ENCODE measurements at places on chromosomes 1 and 21.

GRCh38 chr1:41711581-41711980 is 207.1 kb downstream of the HIVEP3 start:
- DNase-seq = no peak

DNA sequence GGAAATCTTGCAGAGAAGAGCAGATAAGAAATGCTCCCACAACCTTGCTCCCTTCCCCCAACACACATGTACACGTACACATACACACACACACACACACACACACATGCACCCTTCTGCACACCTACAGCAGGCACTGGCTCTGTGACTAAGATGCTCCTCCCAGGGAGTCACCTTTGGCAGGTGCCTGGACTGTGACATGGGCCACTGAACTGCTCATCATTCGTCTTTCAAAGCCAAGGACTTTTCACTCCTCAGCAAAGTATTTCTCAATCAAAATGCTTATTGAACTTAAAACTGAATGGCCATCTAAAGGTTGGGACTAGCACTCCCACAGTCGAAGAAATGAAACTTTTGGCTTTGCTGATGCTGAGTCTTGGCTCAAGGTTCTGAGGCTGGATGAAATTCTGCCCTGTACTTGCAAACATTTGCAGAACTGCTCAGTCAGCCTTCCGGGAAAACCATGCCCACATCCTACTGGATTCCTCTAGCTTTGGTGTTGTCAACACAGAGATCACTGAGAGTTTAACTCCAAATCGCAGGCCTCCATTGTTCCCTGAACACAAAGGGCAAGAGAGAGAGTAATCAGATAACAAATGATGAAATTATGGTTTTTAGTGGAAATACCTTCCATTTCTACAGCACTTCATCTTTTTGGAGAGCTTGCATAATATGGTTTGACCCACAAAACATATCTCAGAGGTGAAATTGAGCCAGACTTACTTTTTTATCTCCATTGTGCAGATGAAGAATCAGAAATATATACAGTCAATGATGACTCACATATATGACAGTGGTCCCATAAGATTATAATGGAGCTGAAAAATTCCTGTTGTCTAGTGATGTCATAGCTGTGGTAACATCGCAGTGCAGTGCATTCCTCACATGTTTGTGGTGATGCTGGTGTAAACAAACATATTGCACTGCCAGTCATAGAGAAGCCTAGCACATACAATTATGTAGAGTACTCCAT is 72.4 kb upstream of the BCAR3 start:
- no peak for DNase-seq

GRCh38 chr1:3058263-3059030 is 10.6 kb upstream of the PRDM16 start:
- DNase-seq = no peak

DNA sequence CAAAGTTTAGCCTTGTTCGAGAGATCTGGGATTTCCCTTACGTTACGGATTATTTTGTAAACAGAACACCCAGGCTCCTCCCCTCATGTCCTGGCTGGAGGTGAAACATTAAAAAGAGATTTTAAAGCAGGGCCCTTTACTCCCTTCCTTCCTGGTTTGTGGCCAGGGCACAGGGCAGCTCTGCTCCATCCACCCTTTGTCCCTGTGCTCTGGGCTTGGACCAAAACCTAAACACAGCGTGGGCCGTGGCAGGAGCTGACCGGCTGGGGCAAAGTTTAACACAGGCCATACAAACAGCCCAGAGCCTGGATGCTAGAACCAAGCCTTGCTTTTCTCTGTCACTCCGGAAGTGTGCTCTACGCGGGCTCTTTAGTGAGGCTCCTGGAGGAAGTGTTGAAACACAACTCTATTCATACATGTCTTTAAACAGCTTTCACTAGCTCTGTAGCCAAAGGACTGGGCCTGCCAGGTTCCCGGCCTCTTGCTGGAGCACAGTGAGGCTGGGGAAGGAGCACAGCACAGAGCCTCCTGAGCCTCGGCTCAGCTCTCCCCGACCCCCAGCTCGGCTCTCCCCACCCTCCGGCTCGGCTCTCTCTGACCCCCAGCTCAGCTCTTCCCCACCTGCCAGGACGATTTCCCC is 84.7 kb downstream of the PDE9A start:
- DNase-seq = peak; percentile 19

DNA sequence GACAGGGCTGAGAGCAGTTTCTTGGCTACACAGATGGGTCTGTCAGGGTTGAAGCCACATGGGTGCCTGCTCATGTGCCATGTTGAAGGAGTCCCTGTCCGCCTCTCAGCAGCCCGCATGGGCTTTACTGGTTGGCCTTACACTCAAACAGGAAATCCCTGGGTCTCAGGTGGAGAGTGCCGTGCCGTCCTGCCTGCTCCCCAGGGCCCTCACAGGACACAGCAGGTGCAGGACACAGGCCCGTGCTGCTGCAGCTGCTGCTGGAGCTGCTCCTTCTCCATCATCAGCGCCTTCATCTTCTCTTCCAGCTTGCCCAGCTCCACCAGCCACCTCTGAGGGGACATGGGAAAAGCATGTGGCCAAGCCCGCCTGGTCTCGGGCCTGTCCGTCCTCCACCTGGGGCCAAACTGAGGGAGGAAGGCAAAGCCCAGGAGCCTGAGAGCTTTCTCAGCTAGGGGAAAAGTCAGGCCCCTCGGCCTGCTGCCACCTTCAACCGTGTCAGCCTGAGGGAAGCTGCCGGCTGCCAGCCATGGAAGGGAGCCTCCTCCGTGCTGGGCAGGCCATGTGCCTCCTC is 5.5 kb downstream of the SLFNL1 start:
- DNase-seq = no peak

GRCh38 chr1:206955476-206956451 is 9.5 kb upstream of the PIGR start:
- no peak for DNase-seq

GRCh38 chr1:26164036-26164860 is 4.5 kb downstream of the C1orf232 start:
- no peak for DNase-seq

GRCh38 chr1:205210756-205211168 is 740 bp downstream of the DSTYK start:
- no peak for DNase-seq

DNA sequence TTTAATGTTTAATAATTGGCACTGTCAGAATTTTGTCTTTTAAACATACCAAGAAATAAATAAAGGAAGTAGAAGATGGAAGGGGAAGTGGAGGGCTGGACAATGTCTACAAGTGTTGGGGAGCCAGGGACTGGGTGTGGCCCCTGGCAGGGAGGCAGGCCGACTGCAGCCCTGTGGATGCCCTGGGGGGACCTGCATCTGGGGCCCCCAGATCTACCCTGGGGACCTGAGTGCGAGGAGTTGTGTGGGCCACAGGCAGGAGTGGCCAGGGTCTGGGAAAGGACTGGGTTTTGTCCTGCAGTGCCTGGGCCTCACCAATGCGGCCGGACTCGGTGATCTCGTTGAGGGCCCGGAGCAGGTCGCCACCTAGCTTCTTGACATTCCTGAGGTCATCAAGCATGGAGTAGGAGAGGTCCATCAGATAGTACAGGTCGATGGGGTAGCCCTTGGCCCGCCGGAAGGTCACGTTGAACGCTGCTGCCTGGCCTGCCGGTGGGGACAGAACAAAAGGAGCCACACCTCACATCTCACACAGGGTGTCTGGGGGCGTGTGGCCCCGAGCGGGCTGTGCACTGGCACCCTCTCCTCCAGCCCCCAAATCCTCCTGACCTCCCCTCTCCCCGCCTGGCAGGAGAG is 17.5 kb downstream of the ITGB2 start:
- no peak for DNase-seq

DNA sequence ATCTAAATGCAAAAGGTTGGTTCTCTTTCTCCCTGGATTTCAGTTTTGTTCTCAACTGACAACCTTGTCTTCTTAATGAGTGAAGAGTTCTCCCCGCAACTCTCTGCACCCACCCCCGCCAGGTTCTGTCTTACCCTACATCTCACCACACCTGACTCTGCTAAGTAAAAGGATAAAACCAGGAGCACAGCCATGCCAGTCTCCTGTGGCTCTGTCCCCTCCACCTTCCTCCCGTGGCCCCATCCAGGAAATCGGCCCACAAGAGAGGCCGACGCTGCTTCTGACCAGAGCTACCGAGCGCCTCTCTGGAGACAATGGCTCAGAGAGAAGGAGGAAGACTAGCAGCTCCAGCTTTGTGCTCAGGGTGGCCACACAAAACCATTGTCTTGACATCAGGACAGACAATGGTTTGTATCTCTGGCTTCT is 72.2 kb downstream of the PLEKHA6 start:
- no peak for DNase-seq

GRCh38 chr1:60088620-60089155 is 15.1 kb upstream of the C1orf87 start:
- no peak for DNase-seq

DNA sequence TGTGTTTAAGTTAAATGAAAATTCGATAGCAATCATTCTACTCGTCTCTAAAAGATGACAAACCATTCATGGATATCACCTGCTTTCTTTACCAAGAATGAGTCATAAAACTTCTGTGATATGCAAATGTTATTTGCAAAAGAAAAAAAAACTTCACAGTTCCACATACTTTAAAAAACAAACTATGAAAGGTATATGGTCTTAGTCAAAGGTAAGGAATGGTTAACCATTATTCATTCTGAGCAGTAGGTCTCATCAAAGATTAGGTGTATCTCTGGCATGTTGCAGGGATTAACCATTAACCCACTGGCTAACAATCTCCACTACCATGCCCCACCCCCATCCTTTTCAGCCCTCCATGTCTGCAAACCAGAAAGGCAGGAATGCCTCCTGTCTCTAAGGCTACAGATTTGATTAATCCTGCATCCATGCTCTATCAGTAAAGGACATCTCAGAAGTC is 44.4 kb downstream of the PTPN14 start:
- no peak for DNase-seq

DNA sequence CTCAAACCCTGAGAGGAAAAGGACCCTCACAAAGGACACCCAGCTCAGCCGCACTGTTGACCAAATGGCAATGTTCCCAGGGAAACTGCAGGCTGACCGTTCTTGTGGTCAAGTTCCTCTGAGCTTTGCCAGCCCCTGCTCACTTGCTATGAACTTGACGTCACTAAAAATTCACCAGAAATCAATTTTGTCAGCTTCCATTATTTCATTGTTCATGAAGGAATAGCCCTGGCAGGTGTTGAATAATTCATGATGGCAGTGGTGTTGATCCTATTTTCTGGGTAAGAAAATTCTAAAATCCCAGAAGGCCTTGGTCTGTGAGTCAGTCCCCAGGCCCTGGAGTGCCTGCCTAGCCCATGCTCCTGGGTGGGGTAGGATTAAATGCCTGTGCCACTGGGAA is 318.9 kb downstream of the ZNF326 start:
- DNase-seq = no peak

DNA sequence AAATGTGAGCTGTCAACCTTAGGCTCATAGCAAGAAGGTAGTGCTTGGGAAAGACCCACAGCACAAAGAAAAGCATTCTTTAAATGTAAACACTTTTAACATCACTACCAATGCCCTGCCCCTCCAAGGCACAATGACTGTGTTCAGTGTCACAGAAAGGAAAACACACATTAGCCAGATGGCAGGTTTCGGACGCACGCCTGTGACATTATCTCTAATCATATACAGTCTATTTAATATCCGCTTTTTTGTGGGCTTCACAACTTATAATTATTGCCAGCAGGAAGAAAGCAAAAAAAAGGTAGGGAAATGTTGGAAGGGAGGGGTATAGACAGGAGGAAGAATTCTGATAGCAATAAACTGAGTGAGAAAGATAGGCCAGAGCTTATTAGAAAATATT is 112.4 kb upstream of the BEND5 start:
- no peak for DNase-seq

DNA sequence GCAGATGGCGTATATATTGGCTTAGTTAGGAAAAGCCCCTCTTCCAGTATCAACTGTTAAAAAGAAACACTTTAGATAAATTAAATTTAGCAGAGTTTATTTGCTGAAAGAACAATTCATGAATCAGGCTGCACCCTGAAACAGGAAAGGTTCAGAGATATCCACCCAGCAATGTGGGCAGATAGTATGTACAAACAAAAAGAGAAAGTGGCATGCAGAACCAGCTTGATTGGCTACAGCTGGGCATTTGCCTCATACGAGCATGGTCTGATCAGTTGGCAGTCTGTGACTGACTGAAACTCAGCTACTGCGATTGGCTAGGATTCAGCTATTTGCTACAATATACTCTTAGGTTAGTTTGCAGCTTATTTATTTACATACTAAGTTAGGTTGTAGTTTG is 98.2 kb downstream of the ZC3H11B start:
- no peak for DNase-seq
